ENCODE measurements at places on chromosomes 3 and 15.

DNA sequence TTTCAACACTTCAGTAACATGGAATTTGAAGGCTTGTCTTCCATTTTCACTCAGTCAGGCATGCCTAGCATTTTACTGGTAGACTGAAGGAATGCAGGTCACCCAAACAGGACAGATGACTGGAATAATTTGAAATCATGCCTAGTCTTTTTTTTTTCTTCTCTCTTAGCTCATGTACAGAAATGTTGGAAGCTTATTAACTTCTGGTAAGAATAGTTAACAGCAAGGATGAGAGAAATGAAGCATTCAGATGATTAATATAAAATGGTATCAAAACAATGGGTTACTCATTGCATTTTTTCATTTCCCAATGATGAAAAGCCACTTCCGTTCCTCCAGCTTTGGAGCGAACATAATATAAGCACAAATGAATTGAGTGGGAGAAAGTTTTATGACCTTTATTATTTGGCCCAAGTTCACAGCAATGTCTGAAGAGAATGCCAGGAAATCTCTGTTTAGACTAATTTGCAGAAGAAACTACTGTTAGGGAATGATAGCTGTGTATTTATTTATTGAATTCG lies 431.6 kb upstream of the RASGRP1 start:
- no peak for DNase-seq

GRCh38 chr3:197798863-197799262 lies 7.8 kb downstream of the LRCH3 start:
- no peak for DNase-seq

DNA sequence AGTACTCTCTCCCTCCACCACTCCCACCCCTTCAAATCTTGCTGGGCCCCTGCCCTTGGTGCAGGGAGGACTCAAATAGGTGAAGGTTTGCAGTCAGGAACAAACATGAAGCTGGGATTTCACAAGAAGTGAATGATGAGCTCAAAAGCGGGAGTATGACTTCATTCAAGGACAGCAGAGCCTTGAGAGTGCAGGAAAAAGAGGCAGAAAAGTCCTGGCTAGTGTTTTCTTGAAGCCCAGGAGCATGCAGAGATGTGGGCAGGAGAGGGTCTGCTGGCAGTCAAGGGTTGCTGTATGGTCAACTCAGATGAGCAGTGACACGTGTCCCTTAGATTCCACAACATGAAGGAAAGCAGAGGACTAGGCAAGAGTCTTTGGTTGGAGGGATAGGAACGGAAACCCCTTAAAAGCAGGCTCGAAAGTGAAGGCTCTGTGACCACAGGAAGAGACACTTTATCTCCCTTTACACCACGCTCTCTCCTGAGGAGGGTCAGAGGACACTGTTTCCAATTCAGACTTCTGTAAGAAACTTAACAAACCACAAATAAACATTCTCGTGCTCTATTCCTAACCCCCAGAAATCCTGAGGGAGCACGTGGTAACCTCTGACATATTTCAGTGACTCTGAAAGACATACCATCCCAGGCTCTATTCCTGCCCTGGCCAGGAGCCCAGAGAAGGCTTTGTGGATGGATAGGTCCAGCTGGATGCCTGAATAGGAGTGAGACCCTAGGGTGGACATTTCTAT lies 168.0 kb upstream of the NDN start:
- DNase-seq: no peak

GRCh38 chr3:159252772-159253384 lies 451.0 kb downstream of the MFSD1 start:
- no peak for DNase-seq

GRCh38 chr3:109353057-109353456 lies 15.7 kb upstream of the DPPA4 start:
- DNase-seq: no peak

DNA sequence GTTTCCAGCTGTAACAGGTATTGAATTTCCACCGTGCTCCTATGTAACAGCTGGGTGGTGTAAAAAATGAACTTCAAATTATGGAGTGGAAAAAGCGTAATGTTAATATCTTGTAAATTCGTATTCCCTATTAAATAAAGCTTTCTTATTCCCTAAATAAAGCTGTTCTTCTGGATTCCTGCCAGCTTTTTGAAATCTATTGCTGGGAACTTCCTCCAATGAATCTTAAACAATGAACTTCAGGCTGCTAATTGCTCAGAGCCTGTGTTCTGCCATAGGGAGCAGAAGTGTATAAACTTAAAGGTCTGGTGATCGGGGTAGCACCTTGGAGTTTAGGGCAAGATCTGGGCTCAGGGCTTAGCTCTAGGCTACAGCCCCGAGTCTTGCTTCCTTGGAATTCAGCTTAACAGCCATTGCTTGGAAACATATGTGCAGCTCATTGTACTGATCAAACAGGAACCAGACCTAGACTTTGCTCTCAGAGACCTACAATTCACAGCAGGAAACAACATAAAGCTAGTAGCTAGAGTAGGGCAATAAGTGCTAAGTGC lies 1.4 kb downstream of the ARL14 start:
- DNase-seq: no peak

- no peak for DNase-seq
These were observed 1033.8 kb downstream of the DIPK2A start for GRCh38 chr3:145005427-145005826.

GRCh38 chr15:64438653-64439447 lies 21.5 kb upstream of the ZNF609 start:
- no peak for DNase-seq

GRCh38 chr3:53236112-53236841 lies 19.5 kb downstream of the TKT start:
- no peak for DNase-seq

DNA sequence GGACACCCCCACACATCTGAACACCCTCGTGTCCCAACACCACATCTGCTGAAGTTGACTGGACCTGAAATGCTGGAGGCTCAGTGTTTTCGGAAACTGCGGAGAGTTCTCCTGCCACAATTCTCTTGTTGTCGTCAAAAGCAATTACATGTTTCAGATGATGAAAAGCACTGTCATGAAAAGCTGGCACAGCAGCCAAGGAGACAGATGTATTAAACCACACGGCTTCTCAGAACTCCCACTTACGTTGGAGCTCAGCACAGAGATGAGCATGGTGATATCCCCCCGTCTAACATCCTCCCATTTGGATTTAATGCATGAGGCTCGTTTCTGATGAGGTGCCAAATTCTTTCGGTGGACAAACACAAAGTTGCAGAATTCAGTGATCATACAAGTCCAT lies 180.1 kb downstream of the RORA start:
- no peak for DNase-seq

- DNase-seq: no peak
These were observed 234.9 kb downstream of the NTRK3 start for GRCh38 chr15:88021601-88022000.

- no peak for DNase-seq
These were observed 62.4 kb downstream of the C3orf80 start for GRCh38 chr3:160287666-160288065.

DNA sequence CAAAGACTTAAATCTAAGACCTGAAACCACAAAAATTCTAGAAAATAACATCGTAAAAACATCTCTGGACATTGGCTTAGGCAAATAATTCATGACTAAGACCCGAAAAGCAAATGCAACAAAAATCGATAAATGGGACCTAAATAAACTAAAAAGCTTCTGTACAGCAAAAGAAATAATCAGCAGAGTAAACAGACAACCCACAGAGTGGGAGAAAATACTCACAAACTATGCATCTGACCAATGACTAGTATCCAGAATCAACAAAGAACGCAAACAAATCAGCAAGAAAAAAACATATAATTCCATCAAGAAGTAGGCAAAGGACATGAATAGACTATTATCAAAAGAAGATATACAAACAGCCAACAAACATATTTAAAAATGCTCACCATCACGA lies 749.4 kb downstream of the PLOD2 start:
- no peak for DNase-seq

GRCh38 chr3:16496008-16496407 lies 17.5 kb downstream of the RFTN1 start:
- no peak for DNase-seq

DNA sequence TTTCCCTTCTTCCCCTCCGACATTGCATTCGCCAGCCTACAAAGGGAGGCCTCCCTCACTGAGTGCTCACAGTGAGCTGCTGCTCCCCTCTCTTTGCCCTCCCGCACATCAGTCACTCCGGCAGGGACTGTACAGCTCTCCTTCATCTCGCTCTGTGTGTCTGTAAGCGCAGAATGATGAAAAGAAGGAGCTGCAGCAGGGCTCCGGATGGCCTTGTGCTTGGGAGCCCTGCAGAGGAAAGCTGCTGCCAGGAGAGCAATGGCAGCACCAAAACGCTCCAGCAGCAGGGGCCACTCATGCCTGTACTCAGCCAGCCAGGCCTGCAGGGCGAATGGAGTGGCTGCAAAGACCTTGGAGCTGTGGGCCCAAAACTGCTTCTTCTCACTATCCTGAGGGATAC lies 107.0 kb upstream of the NSMCE3 start:
- no peak for DNase-seq

DNA sequence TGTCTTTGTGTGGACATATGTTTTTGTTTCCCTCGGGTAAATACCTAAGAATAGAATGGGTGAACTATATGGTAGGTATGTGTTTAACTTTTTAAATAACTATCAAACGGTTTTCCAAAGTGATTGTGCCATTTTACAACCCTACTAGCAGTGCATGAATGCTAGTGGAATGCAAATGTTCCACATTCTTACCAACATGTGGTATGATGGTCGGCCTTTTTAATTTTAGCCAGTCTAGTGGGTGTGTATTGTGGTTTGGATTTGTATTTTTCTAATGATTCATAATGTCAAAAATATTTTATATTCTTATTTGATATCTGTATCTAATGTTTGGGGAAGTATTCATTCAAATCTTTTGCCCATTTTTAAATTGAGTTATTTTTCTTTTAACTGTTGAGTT lies 68.2 kb upstream of the SMAD3 start:
- DNase-seq: no peak

DNA sequence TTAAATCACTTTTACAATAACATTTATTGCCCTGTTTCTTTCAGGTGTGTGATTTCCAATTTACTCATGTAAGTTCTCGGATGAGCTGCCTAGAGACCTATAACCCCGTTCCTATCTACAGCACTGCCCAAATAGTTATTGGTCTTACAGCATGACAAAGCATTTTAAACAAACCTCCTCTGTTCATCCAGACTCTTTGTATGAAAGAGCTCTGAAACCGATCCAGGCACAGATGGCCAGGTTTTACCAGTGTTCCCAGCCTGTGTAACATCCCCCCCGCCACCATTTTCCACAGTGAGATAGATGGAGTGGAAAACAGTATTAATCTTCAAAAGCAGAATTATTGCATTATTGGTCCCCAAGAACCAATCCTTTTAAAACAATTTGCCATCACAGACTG lies 59.0 kb upstream of the SPTSSB start:
- no peak for DNase-seq

- no peak for DNase-seq
These were observed 117.7 kb upstream of the TP63 start for GRCh38 chr3:189513281-189514117.

- DNase-seq: no peak
These were observed 63.3 kb downstream of the RLBP1 start for GRCh38 chr15:89157918-89158564.

DNA sequence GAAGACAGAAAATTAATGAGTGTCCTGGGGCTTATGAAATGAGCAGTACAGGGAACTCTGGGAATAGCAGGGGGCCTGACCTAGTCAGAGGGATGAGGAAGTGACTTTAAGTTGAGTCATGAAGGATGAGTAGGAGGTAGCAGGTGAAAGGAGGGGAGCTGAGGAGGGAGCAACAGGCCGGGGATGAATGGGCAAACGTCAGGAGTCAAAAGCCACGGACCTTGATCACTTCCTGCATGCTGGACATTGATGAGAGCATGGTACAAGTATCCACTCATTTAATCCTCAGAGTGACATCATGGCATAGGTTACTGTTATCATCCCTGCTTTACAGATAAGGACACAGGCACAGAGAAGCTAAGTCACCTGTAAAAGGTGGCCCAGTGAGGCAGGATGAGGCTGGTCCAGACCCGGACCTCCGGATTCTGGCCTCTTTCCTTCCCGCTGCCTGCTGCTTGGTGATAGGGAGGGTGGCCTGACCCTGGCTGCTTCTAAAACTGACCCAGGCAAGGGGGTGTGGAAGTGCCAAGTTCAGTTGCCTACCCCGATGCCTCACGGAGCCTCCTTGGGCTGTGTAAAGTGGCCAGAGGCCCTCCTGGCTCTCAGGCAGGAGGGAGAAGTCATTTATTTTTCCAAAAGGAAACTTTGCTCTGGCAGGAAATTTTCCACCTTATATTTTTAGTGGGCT lies 7.6 kb downstream of the CORO2B start:
- no peak for DNase-seq

GRCh38 chr3:159640225-159640624 lies 348.4 kb upstream of the IL12A start:
- DNase-seq: no peak

GRCh38 chr15:51706926-51707608 lies 25.8 kb downstream of the SCG3 start:
- DNase-seq: no peak

DNA sequence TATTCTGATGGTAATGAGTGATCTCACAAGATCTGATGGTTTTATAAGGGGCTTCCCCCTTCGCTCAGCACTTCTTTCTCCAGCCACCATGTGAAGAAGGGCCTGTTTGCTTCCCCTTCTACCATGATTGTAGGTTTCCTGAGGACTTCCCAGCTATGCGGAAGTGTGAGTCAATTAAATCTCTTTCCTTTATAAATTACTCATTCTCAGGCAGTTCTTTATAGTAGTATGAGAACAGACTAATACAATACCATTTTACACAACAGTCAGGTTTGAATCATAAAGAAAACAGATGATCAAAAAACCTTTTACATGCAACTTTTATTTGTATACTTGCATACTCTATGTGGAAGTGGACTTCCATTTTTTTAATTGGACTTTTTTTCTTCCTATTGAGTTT lies 46.7 kb upstream of the CBLB start:
- DNase-seq: no peak

All from activated CD8-positive, alpha-beta memory T cell treated with anti-CD3 and anti-CD28 coated beads for 24 hours (primary cell).